ENCODE measurements at places on chromosomes 6 and 20.

- DNase-seq: no peak
These were observed 23.9 kb upstream of the ASF1A start for GRCh38 chr6:118869894-118870589.

GRCh38 chr20:48275286-48276020 lies 490.2 kb upstream of the SULF2 start:
- DNase-seq: no peak

DNA sequence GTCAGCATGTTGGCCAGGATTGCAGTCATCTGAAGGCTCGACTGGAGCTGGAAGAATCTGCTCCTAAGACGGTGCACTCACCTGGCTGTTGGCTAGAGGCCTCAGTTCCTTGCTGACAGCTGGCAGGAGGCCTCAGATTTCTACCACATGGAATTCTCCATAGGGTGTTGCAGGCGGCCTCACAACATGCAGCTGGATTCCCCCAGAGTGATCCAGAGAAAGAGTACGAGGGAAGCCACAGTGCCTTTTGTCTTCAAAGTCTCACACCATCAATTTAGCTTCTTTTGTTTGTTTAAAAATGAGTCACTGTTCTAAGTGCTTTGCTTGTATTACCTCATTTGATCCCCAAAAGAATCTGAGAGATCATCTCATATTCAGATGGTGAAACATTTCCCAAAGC lies 65.5 kb upstream of the FYN start:
- DNase-seq: no peak

GRCh38 chr20:58075586-58076345 lies 152.7 kb downstream of the ANKRD60 start:
- DNase-seq: no peak

- no peak for DNase-seq
These were observed 87.5 kb downstream of the MEI4 start for GRCh38 chr6:77740380-77740779.

DNA sequence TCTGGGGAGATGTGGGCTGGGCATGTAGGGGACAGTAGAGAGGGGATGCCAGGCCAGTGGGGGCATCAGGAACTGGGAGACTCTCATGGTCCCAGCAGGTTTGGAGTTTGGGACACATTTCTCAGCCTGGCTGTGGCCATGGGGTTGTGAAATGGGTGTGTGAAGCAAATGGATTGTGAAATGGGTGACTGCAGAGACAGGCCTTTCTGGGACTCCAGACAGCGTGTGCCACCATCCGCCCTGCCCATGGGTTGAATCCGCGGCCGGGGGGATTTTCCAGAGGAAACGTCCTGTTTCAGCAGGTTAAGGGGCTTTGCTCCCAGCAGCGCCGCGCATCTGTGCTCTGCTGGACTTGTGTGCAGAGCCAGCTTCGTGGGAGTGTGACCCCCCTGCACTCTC lies 3.7 kb upstream of the PMEPA1 start:
- no peak for DNase-seq

DNA sequence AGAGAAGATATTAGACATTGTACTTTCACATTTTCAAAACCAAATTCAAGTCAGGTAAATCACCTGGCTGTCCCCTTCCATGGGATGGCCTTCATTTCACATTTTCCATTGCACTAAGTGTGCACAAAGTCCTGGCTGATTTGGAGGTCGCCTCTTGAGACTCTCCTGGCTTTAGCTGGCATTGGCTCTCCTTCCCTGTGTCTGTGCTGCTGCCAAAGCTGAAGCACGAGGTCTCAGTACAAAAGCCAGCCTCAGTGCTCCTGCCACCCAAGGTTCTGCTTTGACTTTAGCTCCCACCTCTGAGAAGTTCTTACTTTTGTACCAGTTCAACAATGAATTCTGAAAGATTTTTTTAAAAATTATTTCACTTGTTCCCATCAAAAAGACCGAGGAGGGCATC lies 289.2 kb upstream of the CNR1 start:
- no peak for DNase-seq

DNA sequence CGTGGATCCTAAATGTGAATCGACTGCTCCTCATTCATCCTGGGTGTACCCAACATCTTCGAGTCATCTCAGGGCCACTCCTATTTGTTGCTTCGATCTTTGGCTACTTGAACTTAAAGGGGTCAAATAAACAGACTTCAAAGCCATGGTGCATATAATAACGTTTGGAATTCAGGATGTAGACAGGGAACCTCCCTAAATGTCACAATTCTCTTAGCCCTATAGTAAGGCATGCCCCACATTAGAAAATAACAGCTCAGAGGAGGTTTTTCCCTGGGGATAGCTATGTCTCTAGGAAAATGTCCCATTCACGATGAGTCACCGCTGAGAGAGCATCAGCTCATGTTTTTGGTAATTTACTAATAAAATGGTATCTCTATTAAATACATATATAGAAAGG lies 54.8 kb upstream of the BMP6 start:
- DNase-seq: no peak

DNA sequence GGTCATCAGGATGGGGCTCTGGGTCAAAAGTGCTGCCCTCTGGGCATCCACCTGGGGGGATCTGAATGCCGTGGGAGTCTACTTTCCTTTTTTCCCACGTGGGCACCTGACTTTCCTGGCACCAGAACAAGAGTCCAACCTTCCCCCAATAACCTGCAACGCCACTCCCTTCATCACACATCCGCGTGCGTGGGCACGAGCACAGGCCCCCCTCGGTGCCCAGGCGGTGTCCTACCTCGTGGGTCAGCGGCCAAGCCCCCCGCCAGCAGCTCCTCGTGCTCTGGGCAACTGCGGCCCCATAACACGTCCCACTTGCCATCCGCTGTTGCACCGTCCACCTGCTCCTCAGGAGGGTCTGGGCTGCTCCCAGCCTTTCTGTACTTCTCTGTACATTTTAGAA lies 87.0 kb downstream of the YTHDF1 start:
- DNase-seq: no peak

- no peak for DNase-seq
These were observed 74.5 kb downstream of the HUS1B start for GRCh38 chr6:582370-582769.

GRCh38 chr6:168528474-168529095 lies 87.6 kb downstream of the SMOC2 start:
- DNase-seq: no peak

DNA sequence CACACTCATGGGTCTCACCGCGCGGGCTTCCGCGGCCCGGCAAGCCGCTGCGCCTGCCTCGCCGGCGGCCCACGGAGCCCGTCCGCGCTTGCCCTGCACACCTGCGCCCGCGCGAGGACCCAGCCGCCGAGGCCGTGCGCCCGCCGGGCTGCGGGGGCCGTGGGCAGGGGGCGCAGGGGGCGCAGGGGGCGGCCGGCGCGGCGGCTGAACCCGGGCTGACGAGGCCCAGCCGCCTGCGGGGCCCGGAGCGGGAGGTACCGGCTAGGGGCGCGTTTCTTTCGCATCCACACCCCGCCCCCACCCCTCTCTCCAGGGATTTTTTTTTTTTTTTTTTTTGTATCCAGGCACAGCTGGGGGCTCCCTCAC lies 43.8 kb upstream of the OSTM1 start:
- no peak for DNase-seq

DNA sequence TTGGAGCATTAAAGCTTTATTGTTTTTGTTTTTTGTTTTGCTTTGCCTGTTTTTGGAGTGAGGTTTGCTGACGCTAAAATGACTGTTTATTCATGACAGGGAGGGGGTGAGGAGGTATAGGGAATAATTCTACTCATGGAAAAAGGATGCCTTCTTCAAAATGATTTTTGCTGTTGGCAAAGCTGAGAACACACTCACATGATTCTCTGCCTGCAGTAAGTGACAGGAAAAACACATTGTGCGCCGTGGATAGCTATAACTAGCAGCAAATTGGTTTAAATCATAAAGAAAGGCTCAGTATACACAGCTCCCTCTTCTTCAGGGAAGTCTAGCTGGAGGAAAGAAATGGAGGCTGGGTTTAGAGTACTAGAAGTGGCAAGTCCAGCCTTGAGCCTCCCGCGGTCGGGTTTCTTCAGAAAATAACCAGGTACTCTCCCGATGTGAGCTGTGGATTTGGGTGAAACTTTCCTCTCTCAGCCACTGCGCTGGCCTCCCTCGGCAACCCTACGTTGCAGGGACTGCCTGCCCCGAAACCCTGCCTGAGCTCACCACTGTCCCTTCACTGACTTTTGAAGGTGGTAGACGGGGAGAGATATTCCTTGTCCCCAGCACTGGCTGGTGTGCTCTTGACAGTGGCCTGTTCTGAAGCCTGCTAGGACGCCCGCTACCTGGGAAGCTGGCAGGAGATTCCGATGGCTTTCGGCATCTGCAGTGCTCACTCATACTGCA lies 278.2 kb downstream of the NRN1 start:
- no peak for DNase-seq

DNA sequence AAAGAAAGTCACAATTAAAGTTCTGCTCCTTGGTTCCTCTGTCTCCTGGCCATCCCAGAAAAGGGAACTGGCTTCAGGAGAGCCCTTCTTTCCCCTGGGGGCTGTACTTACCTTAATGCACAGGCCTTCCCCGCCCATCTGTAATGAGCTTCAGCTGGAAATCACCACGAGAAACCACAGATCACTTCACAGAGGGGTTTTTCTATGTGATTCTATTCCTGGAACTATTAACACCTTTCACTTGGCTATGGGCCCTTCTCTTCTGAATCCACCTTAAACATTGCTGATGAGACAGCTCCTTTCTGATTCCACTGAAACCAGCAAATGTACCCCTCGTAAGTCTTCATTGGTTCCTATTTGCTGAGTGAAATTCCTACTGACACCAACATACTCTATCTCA lies 80.7 kb downstream of the FOXF2 start:
- no peak for DNase-seq

DNA sequence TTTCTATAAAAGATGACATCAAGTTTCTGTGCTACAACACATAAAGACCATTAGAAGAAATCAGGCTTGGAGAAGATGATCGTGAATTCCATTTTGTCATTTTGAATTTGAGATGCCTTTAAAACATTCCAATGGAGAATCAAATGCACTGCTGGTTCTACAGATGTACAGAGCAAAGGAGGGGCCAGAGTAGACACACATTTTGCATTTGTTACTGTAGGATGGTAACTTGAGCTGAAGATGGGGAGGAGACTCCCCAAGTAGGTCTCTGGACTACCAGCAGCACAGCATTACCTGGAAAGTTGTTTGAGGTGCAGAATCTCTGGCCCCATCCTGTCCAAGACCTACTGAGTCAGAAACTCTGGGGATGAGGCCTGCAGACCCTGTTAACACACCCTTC lies 121.6 kb upstream of the RALGAPA2 start:
- no peak for DNase-seq

DNA sequence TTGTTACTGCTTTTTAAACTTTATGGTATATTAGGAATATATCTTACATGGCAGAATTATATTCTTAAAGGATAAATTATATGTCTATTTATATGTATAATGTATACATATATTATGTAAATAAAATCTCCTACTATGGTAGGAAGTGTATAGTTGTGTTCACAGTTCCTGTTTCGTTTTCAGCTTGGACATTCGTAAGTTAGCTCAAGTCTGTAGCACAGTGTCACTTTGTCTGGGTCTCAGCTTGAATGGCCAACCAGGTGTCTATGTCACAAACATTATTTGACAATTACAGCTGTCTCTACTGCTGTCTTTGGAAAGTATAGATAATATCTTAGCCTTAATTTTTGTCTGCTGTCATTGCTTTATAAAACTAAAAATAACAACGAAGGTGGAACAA lies 303.9 kb downstream of the CDKAL1 start:
- DNase-seq: no peak

DNA sequence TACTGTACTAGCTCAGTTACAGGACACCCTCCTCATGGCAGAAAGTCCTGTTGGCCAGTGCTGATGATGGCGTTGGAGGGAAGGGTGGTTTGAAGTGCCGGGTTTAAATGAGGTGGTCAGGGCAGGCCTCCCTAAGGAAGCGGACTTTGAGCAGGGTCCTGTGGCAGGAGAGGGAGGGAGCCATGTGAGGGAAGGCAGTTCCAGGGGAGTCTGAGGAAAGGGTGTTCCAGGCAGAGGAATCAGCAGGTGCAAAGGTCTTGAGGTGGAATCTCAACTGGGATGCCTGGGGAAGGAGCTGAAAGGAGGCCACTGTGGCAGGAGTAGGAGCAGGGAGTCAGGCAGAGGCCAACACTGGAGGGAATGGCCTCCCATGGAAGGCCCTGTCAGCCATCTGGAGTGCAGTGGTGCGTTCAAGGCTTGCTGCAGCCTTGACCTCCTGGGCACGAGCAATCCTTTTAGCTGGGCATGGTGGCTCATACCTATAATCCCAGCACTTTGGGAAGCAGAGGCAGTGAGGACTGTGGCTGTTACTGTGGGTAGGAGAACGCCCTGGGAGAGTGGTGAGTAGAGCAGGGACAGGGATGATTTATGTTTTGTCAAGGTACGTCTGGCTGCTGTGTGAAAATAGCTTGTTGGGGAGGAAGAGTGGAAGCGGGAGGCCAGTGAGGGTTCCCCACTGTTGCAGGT lies 26.2 kb downstream of the VSTM2L start:
- no peak for DNase-seq

DNA sequence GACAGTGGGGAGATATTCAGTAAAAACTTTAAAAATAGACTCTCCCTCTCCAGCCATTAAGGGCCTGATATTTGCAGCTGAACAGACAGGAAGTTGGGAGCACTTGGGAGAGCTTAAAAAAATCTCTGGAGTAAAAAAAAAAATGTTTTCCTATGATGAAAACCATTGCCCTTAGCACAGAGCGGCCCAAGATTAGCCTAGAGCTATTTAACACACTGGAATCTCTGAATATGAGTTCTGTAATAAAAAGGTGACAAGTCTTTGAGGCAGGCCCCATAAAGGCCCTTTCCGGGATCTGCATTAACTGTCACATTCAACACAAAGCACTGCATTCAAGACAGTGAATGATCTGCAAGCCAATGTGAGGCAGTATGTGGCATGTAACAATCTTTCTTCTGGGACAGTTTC lies 393.7 kb downstream of the ZFAND3 start:
- no peak for DNase-seq

DNA sequence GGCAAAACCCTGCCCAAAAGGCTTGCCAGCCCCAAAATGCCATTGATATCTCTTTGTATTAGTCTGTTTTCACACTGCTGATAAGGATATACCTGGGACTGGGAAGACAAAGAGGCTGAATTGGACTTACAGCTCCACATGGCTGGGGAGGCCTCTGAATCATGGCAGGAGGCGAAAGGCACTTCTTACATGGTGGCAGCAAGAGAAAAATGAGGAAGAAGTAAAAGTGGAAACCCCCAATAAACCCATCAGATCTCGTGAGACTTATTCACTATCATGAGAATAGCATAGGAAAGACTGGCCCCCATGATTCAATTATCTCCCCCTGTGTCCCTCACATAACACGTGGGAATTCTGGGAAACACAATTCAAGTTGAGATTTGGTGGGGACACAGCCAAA lies 28.6 kb downstream of the MBOAT1 start:
- no peak for DNase-seq

- DNase-seq: no peak
These were observed 1.9 kb downstream of the SGK1 start for GRCh38 chr6:134315974-134316441.

GRCh38 chr6:144630857-144631256 lies 345.7 kb downstream of the UTRN start:
- no peak for DNase-seq

DNA sequence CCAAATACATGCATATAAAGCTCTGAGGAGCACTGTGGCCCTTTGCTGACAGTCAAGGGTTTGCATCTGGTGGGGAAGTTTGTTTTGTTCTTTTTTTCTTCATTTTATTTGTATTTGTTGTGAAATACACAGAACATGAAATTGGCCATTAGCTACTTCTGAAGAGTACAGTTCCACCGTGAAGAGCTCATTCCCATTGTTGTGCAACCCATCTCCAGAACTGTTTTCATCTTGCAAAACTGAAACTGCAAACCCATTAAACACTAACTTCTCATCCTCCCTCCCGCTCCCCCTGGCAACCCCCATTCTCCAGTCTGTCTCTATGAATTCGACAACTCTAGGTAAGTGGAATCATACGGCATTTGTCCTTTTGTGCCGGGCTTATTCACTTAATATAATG lies 231.3 kb downstream of the TFAP2C start:
- DNase-seq: no peak
